Inflammatory macrophage (primary cell): ENCODE measurements at places on chromosomes 16 and 17.

- no peak for DNase-seq
Observed at GRCh38 chr17:77287432-77288068, 146.8 kb downstream of the SEC14L1 start.

DNA sequence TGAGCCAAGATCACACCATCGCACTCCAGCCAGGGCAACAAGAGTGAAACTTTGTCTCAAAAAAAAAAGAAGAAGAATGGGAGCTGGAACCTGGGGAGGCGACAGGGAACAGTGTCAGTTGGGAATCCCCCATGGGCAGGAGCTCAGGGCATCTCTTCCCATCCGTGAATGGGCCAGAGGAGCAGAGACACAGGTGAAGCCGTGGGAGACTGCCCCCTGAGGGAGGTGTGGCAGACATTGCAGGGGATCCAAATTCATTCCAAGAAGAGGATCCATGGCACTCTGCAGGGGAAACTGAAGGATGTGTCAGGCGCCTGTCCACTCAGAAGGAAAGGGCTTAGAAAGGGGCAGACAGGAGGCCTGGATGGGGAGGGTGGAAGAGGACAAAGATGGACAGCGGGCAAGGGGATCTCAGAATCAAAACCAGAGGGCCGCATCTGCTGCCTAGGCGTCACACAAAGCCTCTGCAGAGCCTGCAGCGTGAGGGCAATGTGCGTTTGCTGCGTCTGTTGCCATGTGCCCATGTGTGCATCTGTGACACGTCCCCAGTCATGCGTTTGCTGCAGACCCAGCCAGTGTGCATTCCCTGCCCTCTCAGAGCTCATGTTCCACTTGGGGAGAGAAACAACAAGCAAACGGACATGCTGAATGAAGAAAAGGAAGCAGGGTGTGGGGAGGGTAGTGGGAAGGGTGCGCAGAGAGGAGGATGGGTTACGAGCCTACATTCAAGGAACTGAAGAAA, 30.6 kb upstream of the TNRC6C start:
- DNase-seq = no peak

- DNase-seq = no peak
Observed at GRCh38 chr17:29663155-29663554, 40.4 kb upstream of the CORO6 start.

- DNase-seq = no peak
Observed at GRCh38 chr17:73132085-73132492, 32.7 kb upstream of the SSTR2 start.

DNA sequence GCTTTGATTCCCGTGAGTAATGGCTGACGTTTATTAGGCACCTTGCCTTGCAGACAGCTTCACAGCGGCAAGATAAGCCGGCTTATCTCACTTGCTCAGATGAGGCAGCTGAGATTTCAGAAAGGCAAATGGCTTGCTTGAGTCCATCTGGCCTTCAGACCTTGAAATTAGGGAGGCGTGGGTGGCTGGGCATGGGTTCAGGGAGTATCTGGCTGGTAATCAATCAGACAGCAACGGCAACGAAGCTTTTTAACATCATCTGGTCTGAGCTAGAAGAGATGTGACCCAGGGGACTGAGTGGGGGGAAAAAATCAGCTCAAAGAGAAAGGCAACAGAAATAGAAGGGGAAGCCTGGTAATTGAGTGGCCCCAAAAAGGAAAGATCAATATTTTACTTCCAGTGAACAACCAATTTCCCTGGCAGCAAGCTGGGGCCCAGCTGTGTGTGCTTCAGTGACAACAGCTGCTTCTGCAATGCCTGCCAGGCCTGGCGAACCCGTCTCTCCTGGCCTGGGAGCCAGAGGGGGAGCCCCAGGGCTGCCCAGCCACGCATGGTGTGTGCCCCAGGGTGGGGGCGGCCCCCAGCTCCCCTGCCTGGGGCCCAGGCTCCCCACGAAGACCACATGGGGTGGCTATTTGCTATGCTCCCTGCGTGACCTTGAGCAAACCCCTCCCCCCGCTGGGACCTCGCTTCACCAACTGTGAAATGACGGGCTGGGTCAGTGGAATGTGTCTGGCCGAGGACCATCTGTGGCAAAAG, 34.0 kb downstream of the RAB11FIP4 start:
- no peak for DNase-seq

- DNase-seq = no peak
Observed at GRCh38 chr17:59093702-59094231, 12.9 kb downstream of the TRIM37 start.

- DNase-seq = no peak
Observed at GRCh38 chr17:57535249-57535966, 209.7 kb downstream of the CCDC182 start.

DNA sequence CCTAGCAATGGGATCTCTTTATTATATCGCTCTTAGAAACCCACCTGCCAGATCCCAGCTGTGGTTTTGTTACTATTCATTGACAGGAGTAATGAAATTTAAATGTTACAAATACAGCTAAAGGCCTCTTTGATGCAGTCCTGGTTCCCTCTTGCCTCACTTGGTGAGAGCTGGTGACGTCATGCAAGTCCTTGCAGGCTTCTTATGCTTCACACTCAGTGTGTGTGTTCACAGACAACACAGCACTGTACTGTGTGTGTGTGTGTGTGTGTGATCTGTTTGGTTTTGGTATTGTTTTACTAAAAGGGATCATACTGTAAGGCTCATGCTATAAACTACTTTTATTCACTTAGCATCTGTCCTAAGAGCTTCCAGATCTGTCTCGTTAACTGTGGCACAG, 75.0 kb downstream of the USP22 start:
- DNase-seq = no peak

- DNase-seq = no peak
Observed at GRCh38 chr16:49469930-49470451, 96.4 kb downstream of the C16orf78 start.

GRCh38 chr16:29844575-29845331, 18.3 kb downstream of the CDIPT start:
- no peak for DNase-seq

DNA sequence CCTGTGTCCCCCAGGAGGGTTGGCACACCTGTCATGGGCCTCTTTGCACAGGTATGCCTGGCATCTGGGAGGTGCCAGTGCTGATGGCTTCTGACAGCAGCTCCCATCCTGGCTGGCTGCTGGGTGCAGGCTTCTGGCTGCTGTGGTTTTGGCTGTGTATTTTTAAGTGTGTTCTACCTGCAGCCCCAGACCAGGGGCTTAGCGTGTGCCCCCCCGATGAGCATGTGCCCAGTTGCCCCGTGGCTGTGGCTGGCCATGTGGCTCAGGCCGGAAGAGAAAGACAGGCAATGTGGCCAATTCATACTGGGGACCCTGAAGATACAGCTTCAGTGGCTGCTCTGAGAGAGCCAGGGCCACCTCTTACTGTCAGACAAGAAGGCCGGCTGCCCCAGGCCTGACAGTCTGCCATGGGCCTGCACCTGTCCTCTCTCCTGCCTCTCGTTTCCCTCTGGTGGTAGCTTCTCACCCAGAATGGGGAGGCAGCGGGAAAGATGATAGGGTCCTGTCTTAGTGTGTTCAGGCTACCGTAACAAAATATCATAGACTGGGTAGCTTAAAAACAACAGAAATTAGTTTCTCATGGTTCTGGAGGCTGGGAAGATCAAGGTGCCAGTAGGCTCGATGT, 37.6 kb upstream of the LGALS9 start:
- no peak for DNase-seq

DNA sequence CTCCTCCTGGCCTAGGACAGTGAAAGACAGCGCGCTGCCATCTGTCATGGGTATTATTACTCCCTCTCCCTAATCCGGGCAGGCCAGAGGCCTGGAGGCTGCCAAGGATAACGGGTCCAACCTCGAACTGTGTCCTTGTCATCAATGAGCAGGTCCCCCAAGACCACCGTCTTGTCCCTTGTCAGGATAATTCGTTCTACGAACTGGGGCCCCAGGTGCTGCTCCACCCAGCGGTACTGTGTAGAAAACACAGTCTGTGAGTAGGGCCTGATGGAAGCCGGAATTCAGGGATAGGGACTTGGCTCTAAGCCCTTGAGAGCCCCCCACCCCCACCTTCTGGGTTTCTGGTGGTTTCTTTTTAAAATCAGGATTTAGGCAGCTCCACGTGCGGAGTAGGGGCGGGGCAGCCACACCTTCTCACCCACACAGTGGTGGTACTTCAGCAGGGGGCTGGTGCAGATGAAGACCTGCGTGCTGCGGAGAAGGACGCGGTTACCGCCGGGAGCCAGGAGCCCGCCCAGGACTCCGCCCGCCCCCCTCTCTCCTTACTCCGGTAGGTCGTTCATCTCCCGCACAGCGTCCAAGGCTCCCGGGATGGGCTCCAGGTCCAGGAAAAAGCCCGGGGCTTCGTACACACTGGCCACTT, 787 bp downstream of the NT5C start:
- peak; percentile 35 for DNase-seq

DNA sequence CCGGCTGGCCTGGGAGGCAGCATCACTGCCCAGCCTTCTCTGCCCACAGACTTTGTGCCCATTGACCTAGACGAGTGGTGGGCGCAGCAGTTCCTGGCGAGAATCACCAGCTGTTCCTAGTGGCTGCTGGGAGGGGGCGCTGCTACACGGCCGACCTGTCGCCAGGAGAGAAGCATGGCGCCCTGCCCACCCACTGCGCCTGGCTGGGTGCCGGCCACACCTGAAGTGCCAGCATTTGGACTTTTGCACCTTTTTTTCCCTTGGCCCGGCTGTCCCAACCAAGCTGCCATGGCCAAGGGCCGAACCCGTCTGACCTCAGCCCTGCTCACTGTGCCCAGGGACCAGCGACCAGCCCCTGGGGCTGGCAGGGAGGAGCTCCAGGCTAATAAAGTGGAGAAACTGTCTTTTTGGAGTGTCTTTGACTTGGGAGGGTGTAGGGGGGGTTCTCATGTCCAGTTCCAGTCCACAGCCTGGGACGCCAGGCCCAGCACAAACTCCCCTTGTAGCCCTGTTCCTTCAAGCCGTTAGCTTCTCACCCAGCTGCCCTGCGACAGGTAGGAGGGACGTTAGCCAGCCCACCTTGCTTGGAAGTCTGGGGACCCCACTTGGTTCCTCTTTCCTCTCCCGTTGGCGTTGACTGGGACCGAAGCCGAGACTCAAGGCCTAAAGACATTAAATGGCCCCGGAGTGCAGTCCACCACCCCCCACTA, 939 bp upstream of the WDR90 start:
- DNase-seq = peak; percentile 41

- DNase-seq = peak; percentile 58
Observed at GRCh38 chr16:13997933-13998332, 73.2 kb upstream of the MRTFB start.

DNA sequence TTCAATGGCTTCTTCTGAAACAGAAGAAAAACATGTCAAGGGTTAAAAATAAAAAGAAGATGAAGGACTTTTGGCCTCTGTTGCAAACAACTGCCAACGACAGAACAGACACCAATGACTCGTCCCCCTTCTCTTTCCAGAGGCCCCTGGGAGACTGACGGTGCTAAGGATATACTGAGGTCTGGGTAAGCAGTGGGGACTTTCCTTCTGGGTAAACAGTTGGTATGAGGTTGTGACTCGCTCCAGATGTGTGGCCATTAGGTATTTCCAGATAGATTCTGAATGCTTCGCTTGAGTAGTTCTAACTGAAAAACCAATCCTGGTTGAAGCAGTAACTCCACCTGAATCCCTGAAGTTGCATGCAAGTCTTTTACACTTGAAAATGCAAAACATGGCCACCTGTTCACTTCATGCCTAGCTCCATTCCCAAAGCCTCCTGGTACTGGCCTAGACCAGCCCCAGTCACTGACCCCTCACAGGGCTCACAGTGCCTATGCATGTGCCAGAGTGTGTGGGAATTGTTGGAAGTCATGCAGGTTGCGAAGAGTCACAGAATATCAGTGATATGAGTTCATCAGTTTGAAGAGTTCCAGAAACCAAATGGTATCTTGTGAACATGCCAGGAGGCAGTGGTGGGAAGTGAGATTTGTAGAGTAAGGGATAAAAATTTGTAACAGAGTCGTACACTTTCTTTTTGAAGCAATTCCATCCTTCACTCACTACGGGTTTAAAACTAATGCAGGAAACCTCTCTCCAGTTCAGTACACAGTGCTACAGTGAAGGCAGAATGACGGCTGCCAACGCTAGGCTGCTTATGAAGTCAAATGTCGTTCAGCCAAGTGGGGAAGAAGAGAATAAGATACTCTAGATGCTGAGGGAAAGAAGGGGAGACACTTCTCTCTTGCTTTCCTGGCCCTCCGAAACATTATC, 217.8 kb downstream of the ZFHX3 start:
- DNase-seq = no peak

GRCh38 chr16:22356930-22357634, 17.3 kb downstream of the CDR2 start:
- DNase-seq = no peak

- peak; percentile 62 for DNase-seq
Observed at GRCh38 chr17:81511804-81512561, 616 bp downstream of the ACTG1 start.

DNA sequence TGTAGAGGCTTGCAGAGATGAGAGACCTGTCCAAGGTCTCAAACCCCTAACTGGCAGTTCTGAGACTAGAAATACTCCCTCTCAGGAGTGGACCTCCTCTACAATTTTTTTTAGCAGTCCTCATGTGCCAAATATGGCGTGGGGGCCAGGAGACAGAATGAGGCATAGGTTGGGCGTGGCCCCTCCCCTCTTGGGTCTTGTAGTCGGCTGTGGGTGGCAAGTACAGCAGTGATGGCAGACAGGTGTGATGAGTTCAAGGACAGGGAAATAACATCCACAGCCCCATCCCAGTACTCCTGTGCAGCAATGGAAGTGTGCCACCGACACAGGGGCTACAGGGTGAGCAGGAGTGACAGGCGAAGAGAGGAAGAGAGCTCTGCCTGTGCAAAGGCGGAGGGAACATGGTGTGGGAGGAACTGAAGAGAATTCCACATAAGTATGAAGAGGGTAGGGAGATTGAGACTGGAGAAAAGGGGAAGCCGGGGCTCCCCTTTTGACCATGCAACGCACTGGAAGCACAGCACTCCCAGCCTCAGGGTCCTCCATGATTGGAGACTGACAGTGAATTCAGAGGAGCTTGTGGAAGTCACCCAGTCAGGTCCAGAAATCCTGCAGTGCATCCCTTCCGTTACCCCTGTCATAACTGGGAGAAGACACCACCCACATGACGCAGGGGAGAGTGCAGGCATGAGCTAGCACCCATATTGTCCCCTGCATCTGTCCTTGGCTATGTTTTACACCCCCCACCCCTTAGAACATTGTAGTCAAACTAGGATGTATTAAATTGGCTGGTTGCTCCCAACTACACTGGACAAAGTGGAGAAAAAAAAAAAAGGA, 14.8 kb upstream of the CETP start:
- peak; percentile 52 for DNase-seq

- DNase-seq = peak; percentile 98
Observed at GRCh38 chr17:3960764-3961163, 3.5 kb downstream of the ATP2A3 start.

GRCh38 chr17:81494626-81495377, 17.8 kb downstream of the ACTG1 start:
- no peak for DNase-seq
